ENCODE measurements at places on chromosomes 16 and 17. TPM values are rescaled to one million over a fixed set of nuclear protein-coding genes. Genes with fewer than 3 reads are reported as not detected.

The IL34 gene
- polyA plus RNA-seq = 1.9 TPM

The ZNF263 gene
- polyA plus RNA-seq = 8.3 TPM

The TPSD1 gene
- 0.16 TPM for polyA plus RNA-seq

The SSTR5 gene
- 13.4 TPM for polyA plus RNA-seq

The SKAP1 gene
- polyA plus RNA-seq = 0.54 TPM

GRCh38 chr17:9064311-9064834 lies 43.1 kb downstream of the NTN1 start:
- DNase-seq = no peak

- DNase-seq = no peak
Measured at GRCh38 chr16:28933171-28933570, 1.4 kb downstream of the CD19 start.

GRCh38 chr17:50708050-50709000 lies 611 bp upstream of the ANKRD40 start:
- no peak for DNase-seq

GRCh38 chr16:64780445-64780844 lies 341.4 kb downstream of the CDH11 start:
- DNase-seq = no peak

DNA sequence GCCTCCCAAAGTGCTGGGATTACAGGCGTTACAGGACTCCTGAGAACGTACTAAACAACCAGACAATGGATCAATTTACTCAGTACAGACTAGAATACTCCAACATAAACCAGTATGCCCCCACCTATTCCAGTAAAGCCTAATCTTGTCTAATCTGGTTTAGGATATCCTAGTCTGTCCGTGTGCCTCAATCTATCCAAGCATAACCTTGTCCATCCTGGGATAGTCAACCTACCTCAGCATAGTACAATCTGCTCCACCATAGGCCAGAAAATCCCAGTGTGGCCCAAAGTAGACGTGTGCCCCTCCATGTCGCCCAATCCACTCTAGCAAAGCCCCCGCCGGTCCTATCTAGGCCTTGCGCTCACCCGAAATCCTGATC lies 625 bp downstream of the DVL2 start:
- no peak for DNase-seq

DNA sequence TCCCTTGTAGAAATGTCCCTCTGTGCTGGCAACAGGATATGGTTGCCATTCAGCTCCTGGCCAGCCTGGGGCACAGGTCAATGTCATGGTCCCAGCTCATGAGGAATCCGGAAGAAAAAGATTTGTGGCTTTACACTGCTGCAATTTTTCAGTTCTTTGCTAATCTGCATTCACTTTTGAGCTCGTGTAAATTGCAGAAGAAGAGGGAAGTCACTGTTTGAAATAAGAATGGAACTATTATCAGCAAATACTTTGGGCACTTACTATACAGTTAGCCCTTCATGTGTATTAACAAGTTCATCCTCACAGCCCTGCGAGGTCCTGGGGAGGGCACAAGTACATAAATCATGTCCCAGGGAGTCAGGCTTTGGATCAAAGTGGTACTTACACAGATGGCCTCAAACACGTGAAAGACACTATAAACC lies 14.2 kb downstream of the SLC47A2 start:
- no peak for DNase-seq

GRCh38 chr16:15900901-15901500 lies 12.6 kb upstream of the CEP20 start:
- DNase-seq = no peak

DNA sequence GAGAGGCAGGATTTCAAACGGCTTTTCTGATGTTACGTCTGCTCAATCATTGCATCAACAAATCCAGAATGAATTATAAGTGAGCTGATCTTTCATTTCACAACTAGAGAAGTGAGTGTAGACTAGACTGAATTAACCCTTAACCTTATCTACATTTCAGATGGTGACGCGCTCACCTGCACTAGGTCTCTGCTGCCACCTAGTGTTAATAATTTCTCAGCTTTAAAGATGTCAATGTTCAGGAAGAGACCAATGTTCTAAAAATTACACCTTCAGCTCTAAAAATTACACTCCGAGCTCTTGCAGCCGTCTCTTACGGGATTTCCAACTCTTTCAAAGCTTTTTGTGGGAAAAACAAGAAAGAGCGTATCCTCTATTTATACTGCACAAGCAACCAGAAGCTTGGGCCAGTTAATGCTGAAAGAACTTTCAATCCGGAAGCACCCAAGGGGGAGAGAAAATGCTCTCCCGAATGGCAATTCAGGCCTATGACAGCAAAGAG lies 88.2 kb upstream of the FA2H start:
- DNase-seq = no peak

Data from right cardiac atrium (tissue), 5 donors.